ENCODE measurements at places on chromosomes 2 and 18. TPM values are rescaled to one million over a fixed set of nuclear protein-coding genes. Genes with fewer than 3 reads are reported as not detected.
A peak's percentile ranks its signal among the peaks of the same experiment; 100 is the strongest.

DNA sequence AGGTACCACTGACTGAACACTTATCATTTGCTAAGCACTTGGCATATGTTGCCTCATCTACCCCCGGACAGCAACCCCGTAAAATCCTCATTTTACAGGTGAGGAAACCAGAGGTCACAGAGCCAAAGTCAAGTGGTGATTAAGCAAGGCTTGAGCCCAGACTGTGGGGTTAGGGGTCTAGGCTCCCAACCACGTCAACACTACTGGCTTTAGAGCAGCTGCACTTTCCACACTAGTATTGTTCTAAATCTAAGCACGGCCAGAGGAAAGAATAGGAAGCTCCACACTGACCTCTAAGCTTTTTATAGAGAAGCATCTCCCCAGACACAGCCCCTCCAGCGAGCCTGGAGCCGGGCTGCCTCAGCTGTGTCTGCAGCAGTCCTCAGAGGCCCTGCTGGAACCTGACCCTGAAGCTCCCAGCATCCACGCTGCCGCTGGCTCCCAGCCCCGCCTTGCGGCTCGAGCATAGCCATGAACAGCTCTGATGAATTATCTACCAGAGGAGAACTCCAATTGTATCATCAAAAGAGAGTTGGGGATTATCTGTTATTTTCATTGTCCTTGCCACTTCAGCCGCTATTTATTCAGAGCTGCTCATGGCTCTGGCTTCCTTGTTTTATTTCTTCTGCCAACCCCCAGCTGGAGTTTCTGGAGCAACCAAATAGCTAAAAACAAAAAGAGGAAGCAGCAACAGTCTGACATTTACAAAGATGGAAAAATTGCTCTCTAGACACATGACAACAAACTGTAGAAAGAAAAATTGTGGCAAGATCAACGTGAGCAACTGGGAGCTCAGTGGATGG, 62.2 kb upstream of the RTN4 start:
- peak; percentile 75 for DNase-seq

The YES1 gene
- total RNA-seq = 41.6 TPM

GRCh38 chr2:23549051-23549450, 164.1 kb downstream of the KLHL29 start:
- no peak for DNase-seq

The CXCR4 gene
- total RNA-seq = 115 TPM

The FSHR gene
- not detected for total RNA-seq

DNA sequence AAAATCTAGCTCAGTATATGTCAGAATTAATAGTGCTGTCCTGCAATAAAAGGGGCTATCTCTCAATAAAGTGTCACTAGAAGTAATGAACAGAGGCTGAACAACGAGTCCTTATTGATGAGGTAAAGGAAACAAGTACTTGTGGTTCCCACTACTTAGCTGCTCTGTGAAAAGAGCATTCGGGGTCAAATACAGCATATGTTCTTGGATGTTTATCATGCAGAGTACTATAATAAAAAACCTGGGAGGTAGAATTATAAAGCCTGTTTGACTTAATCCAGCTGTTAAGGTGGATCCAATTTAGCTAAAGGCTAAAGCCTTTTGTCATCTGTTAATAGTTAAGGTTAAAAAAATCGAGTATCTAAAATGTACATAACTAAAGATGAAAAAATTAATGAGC, 32.4 kb downstream of the SLC35F5 start:
- DNase-seq = no peak

Data from occipital lobe (tissue), 3 donors.